ENCODE measurements at places on chromosomes 3 and 15.

DNA sequence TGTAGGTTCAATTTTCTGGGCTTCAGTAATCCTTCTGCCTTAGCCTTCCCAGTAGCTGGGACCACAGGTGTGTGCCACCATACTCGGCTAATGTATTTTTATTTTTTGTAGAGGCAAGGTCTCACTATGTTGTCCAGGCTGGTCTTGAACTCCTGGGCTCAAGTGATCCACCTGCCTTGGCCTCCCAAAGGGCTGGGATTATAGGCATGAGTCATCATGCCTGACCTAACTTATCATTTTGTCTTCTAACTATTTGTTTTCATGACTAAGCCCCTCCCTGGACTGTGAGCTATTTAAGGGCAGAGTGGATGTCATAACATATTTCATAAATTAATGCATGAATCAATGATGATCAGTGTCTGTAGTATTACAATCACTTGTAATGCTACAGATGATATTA lies 56.1 kb upstream of the PIAS1 start:
- DNase-seq: no peak

GRCh38 chr3:114741066-114741465 lies 406.0 kb downstream of the ZBTB20 start:
- no peak for DNase-seq

DNA sequence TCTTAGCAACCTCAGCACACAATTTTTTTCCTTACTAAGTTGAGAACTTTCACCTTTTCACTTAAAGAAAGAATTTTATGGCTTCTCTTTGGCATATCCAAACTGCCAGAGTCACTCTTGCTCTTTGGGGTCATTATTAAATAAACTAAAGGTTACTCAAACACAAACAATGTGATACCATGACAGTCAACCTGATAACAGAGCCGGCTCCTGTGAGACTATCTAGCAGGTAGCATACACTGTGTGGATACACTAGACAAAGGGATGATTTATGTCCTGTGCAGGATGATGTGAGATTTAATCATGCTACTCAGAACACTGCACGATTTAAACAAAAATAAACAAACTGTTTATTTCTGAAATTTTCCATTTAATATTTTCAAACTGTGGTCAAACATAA lies 35.6 kb downstream of the LRRFIP2 start:
- DNase-seq: no peak

GRCh38 chr15:81643771-81644170 lies 269.8 kb upstream of the TMC3 start:
- no peak for DNase-seq

- DNase-seq: no peak
Measured at GRCh38 chr3:13462125-13462629, 17.9 kb upstream of the HDAC11 start.

GRCh38 chr3:161273589-161274218 lies 52.6 kb downstream of the NMD3 start:
- DNase-seq: peak; percentile 26

DNA sequence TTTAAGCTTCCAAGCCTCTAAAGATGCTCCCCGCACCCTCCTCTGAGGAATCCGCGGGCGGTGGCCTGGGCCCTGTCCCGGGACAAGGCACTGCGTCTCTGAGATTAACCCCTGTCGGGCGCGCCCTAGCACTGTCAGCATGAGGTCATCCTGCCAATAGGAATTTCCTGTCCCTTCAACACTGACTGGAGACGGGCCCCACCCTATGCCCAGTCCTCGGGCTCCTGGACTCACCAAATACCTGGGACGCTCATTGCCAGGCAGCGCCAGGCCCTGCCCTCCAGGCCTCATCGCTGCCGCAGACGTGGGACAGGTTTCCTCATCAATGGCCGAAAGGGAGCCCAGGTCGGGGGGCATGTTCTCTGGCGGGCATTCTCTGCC lies 67.6 kb upstream of the SH3GL3 start:
- DNase-seq: no peak

DNA sequence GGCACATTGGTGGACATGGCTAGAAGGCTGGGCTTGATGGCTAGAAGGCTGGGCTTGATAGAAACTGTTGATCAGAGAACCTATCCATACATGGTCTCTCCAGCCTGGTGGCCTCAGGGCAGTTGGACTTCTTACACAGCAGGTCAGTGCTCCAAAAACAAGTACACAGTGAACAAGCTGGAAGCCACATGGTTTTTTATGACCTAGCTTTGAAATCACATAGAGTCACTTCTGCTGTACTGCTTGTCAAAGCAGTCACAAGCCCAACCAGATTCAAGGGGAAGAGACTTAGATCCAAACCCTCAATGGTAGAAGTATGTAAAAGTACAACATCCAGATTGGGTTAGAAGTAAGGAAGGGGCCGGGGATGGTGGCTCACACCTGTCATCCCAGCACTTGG lies 89.4 kb upstream of the HES1 start:
- DNase-seq: no peak

GRCh38 chr3:127210654-127210943 lies 17.7 kb downstream of the PRR23E start:
- no peak for DNase-seq

DNA sequence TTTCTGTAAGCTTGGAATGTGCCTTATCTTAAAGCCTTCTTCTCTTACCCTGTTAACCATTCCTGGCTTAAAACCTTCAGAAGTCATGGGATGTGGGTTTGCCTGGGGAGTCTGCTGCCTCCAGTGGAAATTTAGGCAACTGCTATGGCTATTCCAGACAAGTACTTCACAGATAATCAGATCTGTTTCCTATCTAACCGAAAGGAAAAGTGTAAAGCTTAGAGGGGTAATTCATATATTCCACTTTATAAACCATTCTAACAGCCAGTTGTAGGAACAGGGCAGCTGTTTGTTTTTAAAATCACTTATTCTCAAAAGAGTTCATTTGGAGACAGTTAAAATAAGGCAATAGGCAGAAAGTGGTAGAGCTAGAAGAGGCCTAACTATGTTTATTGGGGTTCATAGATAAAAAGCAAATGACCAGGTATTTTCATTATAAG lies 219.9 kb downstream of the TCF12 start:
- DNase-seq: no peak

- no peak for DNase-seq
Measured at GRCh38 chr15:33242669-33243191, 48.2 kb upstream of the FMN1 start.

GRCh38 chr3:55571913-55572312 lies 84.8 kb upstream of the WNT5A start:
- DNase-seq: no peak

DNA sequence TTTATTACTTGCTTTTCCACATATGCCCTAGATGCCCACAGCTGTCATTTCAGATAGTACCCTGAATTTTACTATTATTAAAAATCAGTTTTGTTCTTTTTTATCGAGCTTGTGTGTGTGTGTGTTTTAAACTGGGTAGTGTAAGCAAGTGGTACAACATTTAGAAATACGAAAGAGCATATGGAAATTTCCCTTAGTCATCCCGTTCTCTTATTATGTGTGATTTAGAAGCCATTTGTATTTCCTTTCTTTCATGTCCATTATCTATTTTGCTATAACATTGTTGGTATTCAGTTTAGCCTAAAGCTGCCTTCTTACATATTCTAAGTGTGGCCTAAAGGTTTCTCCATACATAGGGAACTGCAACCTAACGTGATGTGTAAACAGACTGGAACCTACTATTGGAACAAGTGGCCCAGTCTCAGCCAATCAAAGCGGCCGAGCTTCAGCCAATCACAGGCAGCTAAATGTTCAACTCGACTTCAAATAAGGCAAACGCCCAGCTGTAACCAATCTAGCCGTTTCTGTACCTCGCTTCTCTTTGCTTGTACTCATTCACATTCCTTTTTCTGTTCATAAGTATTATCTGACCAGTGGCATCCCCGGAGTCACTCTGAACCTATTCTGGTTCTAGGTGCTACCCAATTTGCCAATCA lies 14.7 kb upstream of the SYN2 start:
- DNase-seq: no peak

DNA sequence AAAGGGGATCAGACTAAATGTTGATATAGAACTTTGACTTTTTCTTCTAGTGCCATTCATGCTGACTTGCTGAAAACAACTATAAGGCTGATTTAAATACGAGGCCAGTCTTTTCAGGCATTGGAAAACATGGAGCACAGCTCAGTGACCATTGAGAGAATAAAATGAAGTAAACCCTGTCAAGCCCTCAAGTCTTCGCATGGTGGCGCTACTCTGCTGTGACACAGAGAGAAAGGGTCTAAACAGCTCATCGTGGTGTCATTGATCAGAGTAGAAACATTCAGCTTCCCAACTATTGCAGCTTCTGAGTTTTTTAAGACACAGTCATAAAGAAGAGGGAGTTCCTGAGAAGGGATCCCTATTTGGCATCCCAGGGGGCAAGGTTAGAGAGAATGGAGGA lies 716.2 kb downstream of the DIPK2A start:
- DNase-seq: no peak

DNA sequence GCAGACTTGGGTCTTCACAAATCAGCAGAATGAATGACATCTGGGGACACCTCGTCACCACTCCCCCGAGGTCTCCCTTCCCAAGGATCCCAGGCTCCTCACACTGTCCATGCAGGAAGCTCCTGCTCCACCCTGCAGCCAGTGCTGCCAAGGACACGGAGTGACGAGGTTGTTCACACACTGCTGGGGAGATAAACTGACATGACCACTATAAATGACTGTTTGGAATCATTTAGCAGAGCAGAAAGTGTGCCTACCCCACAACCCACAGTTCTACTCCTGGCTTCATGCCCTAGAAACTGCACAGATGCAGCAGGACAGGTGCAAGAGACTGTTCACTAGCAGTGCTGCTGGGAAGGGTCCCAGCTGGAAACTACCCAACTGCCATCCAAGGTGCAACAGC lies 19.7 kb upstream of the PRSS50 start:
- DNase-seq: no peak

DNA sequence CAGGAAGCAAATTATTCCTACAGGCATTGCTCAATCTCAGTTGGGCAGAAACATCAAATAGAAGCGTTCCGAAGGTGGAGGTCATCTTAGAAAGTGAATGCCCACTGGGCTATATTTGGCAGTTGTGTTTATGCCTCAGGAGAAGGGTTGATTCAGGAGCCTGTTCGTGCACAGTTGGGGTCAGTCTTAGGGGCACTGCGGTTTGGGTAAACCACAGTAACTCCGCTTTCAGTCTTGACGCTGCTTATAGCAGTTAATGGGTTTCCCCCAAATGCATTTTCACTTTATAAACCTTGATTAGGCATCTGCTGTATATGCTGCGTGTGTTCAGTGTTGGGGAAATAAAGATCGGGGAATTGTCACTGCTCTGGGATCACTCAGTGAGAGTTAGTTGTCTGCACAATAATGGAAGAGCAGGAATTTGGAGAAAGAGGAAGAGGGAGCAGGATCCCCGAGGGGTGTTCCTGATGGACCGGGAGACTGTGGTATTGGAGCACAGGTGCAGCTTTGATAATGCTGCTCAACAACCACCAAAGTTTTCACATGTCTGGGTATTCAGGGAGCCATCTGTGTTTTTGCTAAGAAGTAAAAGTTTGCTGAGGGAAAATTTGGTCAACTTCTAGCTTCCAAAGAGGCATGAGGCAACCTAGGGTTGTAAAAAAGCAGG lies 124.3 kb upstream of the EIF1B start:
- no peak for DNase-seq

- no peak for DNase-seq
Measured at GRCh38 chr3:15805756-15806266, 8.0 kb upstream of the ANKRD28 start.

- no peak for DNase-seq
Measured at GRCh38 chr15:59335207-59335786, 37.4 kb downstream of the MYO1E start.

DNA sequence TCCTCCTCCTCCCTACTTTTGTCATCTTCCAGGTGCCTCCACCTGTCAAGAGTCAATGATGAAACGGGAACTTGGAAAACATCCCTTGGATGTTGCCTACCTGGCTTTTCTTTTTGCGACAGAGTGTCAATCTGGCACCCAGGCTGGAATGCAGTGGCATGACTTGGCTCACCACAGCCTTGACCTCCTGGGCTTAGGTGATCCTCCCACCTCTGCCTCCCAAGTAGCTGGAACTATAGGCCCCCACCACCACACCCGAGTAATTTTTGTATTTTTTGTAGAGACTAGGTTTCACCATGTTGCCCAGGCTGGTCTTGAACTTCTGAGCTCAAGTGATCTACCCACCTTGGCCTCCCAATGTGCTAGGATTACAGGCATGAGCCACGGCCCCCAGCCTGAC lies 42.8 kb downstream of the GPR160 start:
- no peak for DNase-seq

DNA sequence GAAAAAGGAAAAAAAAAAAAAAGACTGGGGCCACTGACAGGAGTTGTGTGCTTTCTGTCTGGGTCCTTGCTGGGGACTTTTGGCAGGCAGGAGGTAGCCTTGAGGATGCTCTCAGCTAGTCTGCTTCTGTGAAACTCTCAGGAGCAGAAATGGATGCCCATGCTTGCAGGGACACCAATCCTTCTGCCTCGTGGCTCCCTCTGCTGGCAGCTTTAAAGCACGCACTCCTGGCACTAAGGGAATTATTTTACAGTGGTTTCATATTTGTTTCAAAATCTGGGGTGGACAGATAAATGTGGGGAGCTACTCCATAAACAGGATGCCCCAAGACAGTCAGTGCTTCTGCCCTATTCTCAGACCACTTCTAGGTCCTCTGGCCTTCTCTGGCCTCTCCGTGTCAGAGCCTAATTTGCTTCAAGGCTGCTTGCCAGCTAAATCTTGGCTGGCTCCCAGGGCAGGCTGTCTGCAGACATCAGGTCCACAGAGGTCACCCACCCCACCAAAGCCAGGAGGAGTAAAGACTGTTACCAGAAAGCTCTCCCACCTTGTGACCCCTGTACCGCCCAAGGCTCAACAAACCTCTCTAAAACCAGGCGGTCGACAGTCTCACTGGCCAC lies 17.1 kb downstream of the TRAIP start:
- peak; percentile 83 for DNase-seq

- no peak for DNase-seq
Measured at GRCh38 chr3:189320511-189320910, 148.7 kb downstream of the TPRG1 start.

DNA sequence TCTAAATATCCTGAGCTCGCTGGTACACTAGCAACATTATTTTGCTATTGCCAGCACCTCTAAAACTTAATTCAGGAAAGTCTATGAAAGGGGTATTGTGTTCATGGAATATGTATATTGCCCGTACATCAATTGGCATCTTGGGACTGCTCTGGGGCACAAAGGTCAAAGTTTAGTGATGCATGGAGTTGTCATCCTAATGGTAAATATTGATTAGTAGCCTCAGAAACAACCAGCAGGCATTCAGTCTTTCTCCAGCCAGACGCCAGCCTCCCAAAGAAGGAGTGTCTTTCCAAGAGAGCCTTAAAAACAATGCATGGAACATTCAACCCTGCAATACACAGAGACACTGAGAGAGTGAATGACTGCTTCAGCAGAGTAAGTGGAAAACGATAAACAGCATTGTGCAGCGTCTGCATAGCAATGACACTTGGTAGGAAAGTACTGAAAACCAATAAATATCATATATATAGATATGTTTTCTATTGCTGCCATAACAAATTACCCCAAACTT lies 377.3 kb downstream of the SHQ1 start:
- DNase-seq: no peak

DNA sequence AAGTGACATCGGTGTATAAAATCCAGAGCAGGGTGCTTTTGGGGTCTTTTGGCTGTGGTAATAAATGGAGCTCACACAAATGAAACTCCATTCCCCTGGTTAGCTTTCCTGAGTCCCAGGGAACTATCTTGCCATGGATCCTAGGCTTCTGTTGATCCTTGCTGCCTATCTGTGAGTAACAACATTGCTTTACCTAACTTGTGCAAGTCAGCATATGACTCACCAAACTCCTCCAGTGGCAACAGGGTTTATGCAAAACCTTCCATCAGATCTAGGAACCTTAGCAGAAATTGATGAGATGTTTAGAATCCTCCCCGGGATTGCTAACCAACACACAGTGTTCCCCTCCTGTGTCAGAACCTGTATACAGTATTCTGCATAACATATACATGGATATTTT lies 105.4 kb downstream of the SCAPER start:
- DNase-seq: no peak
